ENCODE measurements at places on chromosomes 1 and 21.

DNA sequence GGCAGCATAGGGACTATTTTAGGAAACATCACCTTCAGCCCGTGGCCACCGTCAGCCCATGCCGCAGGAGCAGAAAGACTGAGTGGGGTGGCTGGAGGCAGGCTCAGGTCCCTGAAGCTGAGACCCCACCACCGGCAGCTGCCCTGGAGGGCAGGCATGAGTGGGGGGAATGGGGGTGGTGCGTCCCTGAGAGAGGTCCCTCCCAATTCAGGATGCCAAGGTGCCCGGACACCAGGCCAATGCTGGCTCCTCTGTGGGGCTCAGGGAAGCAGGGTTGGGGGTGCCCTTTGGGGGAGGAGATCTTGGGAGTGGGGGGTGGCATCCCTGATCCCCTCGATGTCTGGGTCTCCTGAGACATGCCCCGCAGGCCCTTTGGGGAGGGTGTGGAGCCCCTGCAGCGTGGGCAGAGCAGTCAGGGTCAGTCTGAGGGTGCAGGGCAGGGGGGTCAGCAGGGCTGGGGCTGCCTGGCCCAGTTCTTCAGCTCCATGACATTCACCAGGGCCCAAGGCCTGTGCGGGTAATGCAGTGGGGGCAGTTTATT is 998 bp upstream of the TTC34 start:
- no peak for DNase-seq

DNA sequence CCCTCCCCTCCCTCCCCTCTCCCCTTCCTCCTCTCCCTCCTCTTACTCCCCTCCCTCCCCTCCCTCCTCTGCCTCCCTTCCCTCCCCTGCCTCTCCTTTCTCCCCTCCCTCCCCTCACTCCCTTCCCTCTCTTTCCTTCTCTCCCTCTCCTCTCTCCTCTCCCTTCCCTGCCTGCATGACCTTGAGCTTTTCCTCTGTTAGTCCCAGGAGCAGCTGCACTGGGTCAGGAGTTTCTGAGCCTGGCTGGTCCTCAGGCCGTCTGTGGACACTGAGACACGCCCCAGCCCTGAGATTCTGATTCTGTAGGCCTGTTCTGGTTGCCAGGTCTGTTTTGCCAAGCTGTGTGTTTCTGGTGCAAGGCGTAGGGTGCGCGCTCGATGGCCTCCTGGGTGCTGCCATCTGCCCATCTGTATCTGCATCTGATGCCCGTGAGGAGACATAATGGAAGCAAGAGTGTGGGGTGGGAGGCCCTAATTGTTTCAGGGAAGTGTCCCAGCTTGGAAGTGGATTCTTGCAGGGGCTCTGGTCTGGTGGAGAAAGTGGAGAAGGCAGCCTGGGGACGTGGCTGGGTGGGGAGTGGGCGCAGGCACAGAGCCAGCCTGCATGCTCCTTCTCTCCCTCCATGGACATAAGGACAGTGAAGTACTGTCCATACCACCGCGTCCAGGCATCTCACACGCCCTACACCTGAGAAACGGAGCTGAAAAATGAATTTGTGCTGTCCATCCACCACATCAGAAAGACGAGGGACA is 97.2 kb downstream of the WDR4 start:
- no peak for DNase-seq

DNA sequence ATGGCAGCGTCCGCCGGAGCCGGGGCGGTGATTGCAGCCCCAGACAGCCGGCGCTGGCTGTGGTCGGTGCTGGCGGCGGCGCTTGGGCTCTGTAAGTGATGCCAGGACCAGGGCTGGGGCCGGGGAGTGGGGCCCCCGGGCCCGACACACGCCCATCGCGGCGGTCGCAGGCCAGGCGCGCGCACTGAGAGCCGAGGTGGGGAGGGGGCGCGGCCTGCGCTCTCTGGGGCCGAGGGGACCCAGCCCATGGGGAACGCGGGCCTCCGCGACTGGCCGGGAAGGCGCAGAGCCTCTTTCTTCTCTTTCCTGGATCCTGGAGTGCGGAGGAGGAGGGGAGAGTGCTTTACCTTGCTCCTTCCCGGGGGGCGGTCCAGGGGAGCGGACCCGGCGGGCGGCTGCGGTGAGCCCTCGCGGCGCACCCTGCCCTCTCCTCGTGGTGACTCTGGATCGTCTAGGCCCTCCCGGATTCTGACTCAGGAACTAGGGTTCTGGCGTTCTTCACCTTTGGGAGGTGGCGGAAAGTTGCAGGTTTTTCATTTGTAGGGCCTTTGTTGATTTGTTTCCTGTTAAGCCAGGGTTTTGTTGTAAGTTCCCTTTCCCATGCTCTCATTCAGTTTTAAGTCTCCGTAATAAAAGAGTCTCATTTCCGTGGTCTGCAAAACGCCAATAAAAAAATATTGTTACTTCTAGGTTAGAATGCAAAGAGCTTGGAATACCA is 529 bp downstream of the MPZL1 start:
- DNase-seq = peak; percentile 65

GRCh38 chr1:157404614-157405013 is 147.7 kb downstream of the FCRL5 start:
- no peak for DNase-seq

DNA sequence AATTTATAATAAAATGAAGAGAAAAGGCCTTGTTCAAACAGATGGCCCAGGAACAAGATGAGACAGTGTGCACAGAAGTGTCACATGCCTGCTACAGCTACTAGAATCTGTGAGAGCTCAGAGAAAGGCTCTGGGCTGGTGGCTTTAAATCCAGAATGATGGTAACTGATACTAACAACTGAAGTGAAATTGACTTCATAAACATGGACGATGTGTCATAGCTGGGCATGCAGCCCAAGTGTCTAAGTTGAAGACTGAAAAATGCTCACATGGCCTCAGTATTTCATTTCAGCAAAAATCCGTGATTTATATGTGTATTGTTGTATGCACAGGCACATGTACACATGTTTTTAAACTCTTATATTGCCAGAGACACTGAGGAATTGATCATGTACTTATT is 208.3 kb upstream of the RUNX1 start:
- no peak for DNase-seq
